ENCODE measurements at places on chromosomes 3 and 15.

- no peak for DNase-seq
Measured at GRCh38 chr3:133487920-133488540, 85.5 kb upstream of the CDV3 start.

DNA sequence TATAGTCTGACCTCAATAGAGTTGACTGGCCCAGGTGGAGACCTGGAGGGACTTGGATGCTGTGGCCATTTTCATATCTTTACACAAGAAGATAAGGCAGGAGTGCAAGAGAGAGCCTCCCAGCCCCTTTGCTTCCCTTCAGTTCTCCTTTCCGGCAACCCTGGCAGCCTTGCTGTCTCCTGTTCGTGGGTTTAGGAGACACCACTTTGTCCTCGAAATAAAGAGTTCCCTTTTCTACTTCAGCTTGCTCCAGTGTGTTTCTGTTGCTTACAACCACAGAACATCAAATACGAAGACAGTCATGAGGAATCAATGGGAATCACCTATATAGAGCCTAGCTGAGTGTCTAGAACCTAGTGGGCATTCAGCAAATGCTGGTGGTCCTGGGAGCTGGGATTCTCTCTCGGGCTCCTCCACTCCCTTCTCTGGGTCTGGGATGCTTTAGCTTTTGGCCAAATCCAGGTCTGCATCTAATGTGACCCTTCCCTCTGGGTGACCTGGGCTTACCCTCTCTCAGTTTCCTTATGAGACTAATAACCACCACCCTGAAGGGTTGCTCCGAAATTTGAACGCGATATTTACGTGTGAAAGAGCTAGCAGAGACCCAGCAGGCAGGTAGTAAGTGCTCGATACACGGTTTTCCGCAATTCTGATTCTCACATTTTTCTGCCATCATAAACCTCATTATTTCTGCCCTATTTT lies 44.5 kb downstream of the PCSK6 start:
- no peak for DNase-seq

- peak; percentile 53 for DNase-seq
Measured at GRCh38 chr15:77418966-77419835, 703 bp downstream of the PEAK1 start.

GRCh38 chr3:124786511-124787241 lies 56.4 kb downstream of the UMPS start:
- DNase-seq = no peak

DNA sequence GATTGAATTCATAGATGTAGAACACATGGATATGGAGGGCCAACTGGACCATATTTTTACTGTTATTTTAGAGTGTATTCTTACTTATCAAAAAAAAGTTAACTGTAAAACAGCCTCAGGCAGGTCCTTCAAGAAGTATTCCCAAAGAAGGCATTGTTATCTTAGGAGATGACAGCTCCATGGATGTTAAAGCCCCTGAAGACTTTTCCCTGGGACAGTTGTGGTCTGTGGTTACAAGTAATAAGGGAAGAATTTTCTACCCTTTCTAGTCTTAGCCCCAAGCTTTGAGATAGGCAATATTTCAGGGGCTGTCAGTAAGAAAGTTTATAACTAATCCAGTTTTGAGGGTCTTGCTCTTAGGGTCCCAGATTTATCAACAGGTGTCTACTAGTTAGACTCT lies 62.5 kb downstream of the LRRC49 start:
- DNase-seq = no peak

DNA sequence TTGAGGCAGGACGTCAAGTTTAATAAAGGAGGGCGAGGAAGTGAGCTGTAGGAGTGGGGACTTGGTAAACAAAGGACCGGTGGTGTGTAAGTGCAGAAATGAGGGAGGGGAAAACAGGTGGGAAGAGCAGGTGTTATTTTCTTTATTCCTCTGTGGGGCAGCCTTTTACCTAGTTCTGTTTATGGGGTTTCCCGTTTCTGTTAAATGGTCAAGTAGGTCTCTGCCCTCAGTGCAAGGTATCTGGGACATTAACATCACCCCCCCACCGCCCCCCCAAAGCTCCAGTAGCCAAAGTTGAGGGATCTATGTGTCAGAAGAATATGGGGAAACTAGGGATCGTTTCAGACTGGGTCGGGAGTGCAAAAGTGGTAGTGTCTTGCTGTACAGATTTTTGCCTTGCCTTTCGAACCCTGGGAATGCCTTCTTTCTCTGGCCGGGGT lies 893 bp downstream of the MGA start:
- DNase-seq = no peak

- peak; percentile 73 for DNase-seq
Measured at GRCh38 chr3:186241910-186242821, 119.9 kb downstream of the DGKG start.

- DNase-seq = no peak
Measured at GRCh38 chr3:55789516-55789915, 302.4 kb upstream of the WNT5A start.

All from heart left ventricle (tissue), 16 donors.